ENCODE measurements at places on chromosomes 1 and 21.

- DNase-seq, result no peak
These were observed 22.3 kb downstream of the TRIM33 start for GRCh38 chr1:114488739-114489138.

DNA sequence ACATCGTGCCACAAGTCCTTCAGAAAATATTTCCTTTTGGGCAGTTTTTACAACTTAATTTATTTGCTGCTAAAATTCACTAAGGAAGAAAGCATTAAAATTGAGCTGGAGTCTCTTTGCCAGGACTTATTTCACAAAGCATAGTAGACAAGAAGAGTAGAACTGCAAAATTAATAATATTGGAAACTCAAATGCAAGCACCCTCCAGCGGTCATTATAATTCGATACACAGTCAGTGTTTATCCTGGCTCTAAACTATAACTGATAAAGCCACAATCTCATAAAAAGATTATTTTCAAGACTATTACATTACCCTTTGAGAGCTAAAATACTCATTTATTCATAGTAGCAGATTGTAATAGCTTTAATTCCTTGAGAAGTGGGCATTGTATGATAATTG is 655.4 kb downstream of the RWDD3 start:
- no peak for DNase-seq

DNA sequence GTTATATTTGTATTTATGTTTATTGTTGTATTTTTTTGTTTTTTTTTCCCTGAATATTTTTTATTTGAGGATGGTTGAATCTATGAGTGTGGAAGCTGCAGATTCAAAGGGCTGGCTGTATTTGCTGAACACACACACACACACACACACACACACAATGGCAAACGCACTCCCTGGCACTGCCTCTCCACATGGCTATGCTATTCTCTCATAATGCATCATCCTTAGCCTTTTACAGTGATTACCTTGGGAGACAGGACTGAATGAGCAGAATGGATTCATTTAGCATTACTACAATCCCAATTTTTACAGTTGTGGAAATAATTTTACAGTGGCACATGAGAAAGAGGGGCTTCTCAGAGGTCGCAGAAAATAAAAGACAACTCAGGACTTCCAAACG is 390.1 kb downstream of the PCP4 start:
- DNase-seq, result no peak

DNA sequence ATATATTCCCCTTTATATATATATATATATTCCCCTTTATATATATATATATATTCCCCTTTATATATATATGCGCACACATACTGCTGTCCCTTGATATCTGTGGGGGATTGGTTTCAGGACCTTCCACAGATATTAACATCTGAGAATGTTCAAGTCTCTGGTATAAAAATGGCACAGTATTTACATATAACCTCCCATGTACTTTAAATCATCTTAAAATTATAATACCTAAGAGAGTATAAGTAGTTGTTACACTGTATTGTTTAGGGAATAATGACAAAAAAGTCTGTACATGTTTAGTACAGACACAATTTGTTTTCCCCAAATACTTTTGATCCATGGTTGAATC is 45.8 kb downstream of the NR5A2 start:
- DNase-seq, result no peak

DNA sequence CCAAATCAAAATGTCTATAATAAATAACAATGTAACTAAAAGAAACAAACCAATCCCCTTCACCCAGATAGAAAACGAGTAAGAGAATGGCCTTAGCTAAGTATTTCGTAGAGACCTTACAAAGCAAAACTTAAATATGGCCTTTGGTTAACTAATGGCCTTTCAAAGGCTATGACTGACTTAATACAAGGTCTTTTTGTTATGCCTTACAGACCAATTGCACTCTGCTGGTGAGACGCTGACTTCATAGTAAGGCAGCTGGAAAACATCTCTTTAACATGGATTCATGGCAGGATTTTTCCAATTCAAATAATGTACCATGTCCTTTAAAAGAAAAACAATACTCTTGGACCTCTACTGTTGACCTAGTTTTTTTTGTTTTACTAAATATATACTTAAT is 15.8 kb upstream of the TBCE start:
- no peak for DNase-seq

- DNase-seq, result no peak
These were observed 9.4 kb downstream of the PEA15 start for GRCh38 chr1:160214481-160215140.

GRCh38 chr1:199124351-199124750 is 485.5 kb downstream of the PTPRC start:
- DNase-seq, result no peak

DNA sequence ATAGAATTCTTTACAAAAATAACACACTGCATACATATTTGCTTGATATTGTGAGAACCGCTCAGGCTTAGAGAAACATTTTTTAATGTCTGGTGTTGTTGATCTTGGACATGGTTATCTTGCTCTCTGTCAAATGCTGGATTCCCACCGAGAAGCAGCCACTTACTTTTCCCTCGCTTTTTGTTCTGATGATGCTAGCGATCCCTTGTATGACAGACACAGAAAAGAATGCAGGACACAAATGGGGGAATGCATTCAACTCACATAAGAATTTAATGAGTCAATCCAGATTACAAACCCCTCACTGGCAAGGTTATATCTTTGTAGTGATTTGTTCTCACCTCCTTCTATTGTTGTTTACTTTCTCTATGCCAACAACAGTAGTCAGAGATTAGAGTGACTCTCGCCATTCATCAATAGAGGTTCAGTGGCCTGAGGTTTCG is 76.8 kb upstream of the AKT3 start:
- no peak for DNase-seq

GRCh38 chr1:188700116-188700515 is 1777.5 kb downstream of the BRINP3 start:
- DNase-seq, result no peak

DNA sequence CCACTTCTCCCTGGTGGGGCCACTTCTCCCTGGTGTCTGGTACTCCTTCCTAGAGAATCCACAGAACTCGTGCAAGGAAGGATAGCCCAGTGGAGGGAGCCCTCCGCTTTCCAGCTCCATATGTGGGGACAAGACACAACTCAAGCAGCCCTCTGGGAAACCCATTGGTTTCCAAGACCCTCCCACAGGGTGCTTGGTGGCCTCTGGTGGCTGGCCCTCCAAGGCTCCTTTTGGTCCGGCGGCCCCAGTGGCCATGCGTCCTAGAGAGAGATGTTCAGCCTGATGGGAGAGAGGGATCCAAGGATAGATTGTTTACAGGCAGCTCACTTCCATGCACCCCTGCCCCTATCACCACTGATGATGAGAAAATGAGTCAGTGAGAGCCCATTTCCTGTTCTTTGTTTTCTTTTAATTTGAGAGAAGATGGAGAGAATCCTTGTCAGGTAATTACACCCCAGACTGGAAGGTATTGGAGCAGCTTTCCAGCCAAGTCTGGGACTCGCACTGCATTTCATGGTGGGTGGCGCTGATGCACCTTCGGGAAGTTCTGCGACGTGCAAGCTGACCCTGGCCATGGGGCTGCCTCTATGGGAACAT is 486.2 kb upstream of the VAMP3 start:
- DNase-seq, result no peak

DNA sequence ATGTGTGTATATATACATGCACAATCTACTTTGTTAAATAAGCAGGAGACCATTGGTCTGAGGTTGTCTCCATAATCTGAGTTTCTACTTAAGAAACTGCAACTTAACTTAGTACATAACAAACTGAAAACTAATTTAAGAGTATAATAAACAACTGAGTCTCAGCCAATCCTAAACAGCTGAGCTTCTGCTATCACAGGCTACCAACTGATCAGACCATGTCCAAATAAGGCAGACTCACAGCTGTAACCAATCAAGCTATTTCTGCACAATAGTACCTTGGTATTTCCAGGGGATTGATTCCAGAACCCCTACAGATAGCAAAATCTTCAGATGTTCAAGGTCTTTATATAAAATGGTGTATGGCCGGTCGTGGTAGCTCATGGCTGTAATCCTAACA is 26.0 kb upstream of the C1orf146 start:
- DNase-seq, result no peak

- peak; percentile 92 for DNase-seq
These were observed 3.6 kb upstream of the ZBTB7B start for GRCh38 chr1:154998818-154999570.

DNA sequence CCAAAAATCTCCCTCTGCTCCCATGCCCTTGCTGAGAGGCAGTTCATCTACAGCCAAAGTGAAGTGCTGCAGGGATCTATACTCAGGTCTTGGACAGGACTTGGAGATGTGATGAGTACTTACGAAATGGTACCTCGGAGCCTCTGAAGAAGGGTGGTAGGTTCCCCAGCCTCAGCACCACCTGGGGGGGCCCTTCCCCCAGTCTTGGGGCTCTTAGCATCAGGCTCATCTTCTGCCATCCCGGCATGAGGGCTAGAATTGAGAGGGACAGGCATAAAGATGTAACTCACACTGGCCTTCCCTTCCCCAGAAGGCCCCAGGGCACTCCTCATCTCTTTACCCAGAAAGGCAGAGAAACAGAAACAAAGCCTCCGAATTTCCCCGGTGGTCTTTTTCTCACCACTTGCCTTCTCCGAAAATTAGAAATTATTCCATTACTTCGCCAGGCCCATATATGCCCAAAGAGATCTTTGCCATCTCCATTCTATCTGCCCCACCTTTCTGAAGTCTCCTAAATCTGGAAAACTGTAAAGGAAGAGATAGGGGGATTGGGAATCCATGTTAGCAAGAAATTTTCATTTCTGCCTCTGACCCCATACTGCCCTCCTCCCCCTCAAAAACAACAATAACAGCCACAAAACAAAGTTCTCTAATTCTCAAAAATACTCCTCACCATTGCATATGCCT is 827 bp downstream of the RFX5 start:
- no peak for DNase-seq

- no peak for DNase-seq
These were observed 4.3 kb downstream of the PDZK1 start for GRCh38 chr1:145702826-145703225.

GRCh38 chr21:36710729-36711048 is 11.8 kb downstream of the SIM2 start:
- no peak for DNase-seq

DNA sequence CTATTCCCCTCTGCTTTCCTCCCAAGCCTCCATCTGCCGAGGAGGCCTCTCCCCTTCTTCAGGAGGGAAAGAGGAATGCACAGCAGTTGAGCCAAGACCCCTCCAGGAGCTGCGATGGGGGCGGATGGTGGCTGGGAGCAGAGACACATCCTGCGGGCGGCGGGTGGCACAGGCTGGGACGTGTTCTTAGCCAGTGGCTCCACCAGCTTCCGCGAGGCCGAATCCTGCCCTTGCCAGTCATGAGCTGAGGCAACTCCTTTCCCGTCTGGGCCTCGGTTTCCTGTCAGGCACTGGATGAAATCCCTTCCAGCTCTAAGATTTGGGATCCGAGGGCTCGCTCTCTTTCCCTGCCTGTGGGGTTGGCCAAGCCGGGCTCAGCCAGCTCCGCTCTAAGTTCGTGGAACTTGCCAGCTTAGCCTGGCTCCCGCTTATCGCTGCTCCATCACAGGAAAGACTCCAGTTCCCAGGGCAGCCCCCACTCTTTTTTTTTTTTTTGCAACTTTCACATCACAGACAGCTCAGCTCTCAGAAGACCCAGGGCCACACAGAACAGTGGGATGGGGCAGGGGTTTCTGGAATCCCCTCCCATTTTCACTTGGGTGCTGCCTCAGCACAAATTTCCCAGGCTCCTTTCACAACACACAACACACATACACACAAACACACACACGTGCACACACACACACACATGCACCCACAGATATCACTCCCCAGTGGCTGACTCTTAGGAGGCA is 506 bp downstream of the MYOM3 start:
- DNase-seq, result peak; percentile 86

DNA sequence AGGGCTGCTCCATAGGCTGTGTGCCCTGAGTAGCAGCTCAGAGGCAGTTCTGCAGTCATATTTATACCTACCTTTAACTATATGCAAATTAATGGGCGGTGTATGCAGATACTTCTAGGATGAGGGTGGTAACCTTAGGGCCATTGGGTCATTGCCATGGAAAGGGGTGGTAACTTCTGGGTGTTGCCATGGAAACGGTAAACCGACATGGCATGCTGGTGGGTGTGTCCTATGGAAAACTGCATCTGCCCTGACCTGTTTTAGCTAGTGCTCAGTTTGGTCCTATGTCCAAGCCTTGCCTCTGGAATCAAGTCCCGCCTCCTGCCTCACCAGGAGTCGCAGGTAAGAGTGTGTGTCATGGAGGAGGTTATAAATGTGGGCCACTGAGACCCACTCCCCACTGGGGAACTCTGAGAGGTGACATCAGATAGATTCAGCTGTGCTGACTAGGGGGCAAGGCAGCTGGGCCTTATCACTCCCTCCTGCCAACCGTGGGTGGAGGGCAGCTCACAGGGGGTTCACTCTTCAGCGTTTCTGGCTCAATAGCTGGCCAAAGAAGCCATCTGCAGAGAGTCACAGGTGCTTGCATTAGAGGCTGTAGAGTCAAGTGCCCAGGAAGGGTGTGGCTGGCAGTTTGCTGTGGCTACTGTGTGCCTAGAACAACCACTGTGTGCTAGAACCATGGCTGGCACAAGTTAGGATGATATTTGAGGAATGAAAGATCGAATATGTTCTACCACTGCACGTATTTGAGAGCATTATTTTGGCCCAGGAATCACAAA is 19.0 kb downstream of the BACE2 start:
- no peak for DNase-seq

DNA sequence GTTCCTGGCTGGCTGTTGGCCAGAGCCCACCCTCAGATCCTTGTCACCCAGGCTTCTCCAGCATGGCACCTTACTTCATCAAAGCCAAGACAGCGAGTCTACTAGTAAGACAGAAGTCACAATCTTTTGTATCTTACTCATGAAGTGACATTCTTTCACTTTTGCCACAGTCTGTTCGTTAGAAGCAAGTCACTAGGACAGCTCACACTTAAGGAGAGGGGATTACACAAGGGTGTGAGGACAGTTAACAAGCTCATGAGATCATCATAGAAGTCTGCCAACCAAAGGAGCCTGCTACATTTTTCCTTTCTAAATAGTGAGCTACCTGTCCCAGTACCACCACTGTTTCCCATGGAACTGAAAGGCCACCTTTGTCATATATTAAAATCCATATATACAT is 61.5 kb downstream of the PACC1 start:
- DNase-seq, result no peak

DNA sequence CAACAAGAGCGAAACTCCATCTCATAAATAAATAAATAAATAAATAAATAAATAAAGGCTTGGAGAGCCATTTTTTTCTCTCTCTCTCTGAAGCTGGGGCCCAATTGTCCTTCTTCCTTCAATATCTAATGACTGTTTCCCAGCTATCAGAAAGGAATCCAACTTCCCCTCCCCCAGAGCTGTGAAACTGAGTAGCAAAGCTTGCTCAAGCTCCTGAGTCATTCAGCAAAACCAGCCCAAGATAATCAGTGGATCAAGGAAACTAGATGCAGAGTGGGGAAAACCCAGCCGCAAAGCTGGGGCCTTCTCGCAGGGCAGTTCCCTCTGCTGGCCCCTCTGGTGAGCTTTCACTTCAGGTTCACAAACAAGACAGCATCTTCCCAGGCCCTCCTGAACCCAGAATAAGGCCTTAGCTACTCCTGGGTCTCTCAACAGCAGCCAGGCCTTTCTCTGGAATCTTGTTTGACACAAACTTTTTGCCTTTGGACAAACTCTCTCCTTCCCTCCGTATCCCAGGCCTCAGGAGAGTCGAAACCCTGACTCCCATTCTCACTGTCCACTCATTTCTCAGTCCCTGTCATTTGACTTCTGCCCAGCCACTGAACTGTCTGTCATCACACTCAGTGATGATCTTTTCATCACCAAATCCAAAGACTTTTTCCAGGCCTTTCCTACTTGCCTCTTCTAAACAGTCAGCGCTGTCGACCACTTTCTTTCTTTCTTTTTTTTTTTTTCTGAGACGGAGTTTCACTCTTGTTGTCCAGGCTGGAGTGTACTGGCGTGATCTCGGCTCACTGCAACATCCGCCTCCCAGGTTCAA is 18.0 kb upstream of the PTP4A2 start:
- peak; percentile 92 for DNase-seq
